ENCODE measurements at places on chromosomes 2 and 18.

- no peak for DNase-seq
These were observed 240.8 kb upstream of the NRP2 start for GRCh38 chr2:205441524-205441923.

DNA sequence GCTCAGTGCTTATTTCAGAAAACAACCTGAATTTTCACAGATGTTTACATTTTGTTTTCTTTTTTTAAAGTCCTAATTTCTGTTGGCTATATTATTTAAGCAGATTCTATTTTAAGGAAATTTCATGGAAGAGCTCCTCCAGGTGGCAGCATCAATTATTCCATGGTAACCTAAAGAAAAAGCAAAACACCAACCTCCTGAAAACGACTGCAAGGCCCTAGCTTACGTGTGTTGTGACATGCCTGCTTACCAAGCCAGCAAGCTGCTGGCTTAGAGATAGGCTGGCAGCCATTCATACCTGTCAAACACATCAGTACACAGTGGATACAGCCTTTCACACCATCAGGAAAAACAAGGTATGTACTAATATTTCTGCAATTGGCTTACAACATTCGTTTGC lies 64.9 kb downstream of the LPIN2 start:
- DNase-seq = no peak

DNA sequence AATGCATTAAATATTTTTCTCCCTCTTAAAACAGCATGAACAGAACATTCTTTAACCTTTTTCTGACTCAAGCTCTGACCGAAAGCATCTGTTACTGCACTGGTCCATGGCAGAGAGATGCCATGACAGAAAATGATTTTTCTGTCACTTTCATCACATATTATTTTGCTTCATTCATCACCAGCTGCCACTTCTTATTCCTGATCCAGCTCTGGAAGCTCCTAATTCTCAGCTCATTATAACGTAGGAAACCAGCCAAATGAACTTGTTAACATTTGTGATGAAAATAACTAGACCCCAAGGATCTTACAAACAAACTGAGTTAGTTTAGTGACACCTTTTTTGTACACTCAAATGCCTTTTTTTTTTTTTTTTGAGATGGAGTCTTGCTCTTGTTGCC lies 7.6 kb upstream of the CFLAR start:
- DNase-seq = no peak

DNA sequence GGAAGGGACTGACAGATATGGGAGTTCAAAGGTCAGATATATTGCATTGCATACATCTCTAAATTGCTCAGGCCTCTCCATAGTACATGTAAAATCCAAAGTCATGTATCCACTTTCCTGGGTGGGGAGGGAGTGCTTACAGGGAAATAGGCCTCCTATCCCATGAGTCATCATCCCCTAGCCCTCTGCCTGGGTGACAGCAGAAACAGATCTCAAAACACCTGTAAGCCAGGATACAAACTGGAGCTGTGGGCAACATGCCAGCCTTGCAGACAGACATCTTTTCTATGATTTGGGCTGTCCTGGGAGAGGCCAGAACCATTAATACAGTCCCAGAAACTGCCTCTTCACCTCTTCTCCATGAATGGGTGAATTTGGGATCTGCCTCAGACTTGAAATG lies 4.8 kb downstream of the ALK start:
- DNase-seq = no peak

GRCh38 chr2:47907039-47907781 lies 912 bp upstream of the FBXO11 start:
- DNase-seq = no peak

- no peak for DNase-seq
These were observed 76.0 kb downstream of the ARHGAP15 start for GRCh38 chr2:143205106-143205764.

GRCh38 chr2:239735131-239735828 lies 289.9 kb downstream of the NDUFA10 start:
- DNase-seq = no peak

- DNase-seq = no peak
These were observed 9.8 kb upstream of the ME2 start for GRCh38 chr18:50869150-50869549.

DNA sequence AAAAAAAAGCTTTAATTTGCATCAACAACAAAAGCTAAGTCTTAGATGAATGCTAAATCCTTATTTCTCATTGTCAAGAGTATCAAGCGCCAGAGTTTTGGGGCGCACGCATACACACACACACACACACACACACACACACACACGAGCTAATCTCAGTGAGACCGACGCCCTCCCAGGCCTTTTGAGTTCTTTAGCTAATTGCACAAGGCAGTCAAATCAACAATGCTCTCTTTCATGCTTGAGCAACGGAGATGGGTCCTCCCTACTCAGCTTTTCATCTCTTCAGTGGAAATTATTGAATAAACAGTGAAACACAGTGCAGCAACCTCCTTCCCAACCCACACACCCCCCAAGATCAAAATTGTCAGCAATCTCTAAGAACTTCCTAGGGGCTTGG lies 19.2 kb downstream of the GKN1 start:
- no peak for DNase-seq

GRCh38 chr18:7393080-7393479 lies 162.2 kb downstream of the LRRC30 start:
- DNase-seq = no peak

DNA sequence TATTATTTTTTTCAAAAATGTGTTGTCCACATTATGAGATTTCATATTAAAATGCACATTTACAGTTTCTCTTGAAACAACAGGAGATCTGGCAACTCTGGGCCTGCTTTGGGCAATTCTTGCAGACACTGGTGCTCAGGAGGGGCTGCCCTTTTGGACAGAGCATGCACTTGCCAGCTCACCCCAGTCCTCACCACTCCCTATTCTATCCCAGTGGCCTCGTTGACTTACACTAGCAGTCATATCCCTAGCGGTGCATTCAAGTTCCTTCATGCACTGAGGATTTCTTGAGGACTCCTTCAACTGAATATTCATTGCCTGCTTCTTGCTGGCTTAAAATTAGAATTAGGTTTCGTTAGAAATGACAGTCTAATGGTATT lies 87.9 kb upstream of the FHL2 start:
- no peak for DNase-seq

GRCh38 chr18:45926691-45927090 lies 40.4 kb downstream of the EPG5 start:
- no peak for DNase-seq

DNA sequence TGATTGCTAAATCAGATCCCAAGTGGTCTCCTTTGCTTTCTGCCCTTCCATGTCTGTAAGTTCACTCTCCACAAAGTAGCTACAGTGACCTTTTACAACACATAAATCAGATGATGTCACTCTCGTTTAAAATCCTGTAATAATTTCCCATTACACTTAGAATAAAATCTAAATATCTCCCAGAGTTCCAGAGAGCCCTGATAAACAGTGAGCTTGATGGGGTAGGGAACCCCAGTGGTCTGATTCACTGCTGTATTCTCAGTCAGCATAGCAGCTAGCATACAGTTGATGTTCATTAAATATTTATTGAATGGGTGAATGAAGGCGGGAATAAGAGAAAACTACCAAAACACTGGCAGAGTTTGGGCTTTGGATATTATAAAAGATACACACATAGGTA lies 117.7 kb downstream of the ZAP70 start:
- no peak for DNase-seq

GRCh38 chr2:67215214-67216055 lies 181.7 kb upstream of the ETAA1 start:
- DNase-seq = peak; percentile 62

DNA sequence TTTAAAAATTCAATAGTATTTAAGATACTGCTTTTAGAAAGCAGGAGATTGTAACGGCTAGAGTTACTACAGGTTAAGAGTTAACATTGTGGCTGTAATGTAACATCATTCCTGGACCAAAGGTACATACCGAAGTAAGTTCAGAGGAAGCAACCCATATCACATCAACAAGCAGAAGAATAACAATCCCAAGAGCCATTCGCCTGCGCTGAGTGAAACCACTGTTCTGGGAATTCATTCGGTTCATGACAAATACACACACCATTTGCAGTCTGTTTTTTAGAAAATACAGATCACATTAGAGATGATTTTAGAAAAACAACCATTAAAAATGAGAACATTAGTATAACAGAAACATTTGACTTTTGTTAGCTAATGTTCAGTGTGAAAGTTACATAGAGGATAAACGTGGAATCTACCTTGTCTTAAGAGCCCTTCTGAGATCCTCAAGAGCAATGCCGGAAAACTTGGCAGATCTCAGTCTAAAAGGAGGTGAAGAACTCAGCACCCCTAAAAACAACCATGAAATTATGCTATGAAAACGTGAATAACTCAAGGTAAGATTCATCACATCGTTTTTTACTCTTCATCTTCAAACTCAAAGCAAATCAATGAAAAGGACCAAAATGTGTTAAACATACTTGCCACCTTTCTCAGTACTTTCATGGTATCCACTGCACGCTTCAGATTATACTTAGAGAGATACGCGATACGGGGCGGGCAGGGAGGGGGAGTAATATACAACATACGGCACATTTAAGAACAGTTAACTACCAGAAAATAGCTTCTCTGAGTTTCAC lies 1.2 kb downstream of the SLC35F5 start:
- peak; percentile 16 for DNase-seq

- DNase-seq = no peak
These were observed 24.2 kb downstream of the GPC1 start for GRCh38 chr2:240459401-240460252.

DNA sequence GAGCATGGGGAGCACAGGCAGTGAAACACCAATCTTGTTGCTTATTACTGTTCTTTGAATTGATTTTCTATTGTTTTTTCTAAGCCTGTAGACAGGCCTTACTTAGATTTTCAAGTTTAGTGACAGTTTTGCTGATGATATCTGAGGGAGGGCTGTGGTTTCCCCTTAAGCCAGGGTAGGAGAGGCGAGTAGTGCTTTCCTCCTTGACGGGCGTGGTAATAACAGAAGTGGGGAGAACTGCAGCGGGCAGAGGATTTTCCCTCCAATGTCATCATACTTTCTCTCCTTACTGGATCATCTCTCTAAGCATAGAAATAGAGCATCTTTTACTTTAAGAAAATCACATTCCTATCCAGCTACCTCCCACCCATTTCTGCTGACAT lies 314.4 kb downstream of the ALK start:
- no peak for DNase-seq

DNA sequence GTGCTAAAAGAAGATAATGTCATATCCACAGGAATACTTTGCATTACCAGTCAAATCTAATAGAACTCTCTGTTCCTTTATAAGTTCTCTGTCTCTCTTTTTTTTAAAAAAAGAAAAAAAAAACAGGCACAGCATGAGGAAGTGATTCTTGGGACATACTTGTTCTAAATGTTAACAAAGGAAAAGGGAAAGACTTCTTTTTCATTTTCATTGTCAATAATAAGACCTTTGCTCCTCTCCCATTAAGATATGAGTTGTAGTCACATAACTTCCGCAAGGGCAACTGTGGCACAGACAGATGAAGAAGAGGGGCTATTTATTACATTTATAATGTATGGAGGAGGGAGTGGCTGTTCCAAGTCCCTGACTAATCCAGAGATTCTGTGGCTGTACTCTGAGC lies 4.7 kb downstream of the CD302 start:
- no peak for DNase-seq

DNA sequence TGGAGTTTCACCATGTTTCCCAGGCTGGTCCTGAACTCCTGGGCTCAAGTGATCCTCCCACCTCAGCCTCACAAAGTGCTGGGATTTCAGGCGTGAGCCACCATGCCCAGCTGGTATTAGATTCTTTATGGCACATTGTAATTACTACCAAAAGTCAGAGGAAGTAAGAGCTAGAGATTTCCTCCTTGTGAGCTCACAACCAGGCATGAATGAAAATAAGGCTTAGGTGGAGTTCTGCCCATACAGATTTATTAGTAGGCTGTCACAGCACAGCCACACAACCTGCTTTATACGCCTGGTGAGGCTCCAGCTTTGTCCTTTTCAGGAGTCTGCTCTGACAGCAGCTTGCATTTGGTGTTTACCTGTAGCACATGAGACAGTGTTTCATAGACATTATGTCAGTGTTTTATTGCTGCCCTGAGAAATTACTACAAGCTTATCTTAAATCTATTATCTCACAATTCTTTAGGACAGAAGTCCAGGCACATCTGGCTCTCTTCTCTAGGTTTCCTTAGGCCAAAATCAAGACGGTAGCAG lies 156.6 kb downstream of the TANC1 start:
- no peak for DNase-seq

DNA sequence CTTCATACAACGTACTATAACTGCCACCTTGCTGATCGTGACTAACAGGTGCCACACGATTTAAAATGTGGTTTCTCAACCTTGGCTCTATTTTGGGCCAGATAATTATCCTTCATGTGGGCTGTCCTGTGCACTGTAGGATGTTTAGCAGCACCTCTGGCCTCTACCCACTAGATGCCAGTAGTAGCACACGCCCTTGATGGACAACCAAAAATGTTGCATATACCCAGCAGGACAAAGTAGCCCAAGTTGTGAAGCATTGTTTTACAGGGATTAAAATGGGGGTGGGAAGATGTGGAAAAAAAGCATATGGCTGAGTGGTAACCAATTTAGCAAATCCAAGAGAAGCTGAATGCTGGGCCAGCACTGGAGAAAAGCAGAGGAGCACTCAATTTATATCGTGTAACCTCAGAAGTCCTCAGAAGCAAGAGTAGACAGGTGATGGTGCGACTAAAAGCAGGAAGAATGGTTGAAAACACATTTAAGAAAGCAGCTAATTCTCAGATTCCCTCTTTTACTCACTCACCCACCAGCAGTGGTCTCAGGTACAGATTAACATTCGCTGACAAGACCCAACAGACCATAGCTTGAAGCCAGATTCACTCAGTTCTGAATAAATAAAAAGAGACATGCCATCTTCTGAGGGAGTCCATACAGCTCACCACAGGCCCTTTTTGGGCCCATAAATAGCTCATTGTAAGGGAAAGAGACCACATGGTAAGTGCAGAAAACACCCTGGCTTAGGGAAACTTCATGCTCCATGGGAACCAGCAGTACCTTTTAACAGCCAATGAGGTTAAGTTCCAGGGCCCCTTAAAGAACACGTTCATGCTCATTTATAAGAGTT lies 50.6 kb downstream of the RAPH1 start:
- no peak for DNase-seq

DNA sequence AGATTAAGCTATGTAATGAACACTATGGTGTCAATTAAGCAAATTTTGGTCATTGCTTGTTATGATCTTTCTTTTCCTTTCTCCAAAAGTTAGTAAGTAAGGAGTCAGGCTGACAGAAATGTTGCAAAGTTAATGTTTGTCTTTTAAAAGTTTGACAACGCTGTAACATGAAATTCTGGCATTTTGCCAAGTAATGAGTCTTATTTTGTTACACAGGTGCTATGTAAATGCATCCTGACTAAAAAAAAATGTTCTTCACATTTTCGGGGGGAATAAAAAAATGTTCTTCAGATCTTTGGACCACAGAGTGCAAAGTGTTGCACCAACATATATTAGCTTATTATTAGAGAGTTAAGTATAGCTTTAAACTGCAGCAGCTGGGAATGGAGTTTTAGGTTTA lies 54.8 kb upstream of the PROKR1 start:
- DNase-seq = no peak

DNA sequence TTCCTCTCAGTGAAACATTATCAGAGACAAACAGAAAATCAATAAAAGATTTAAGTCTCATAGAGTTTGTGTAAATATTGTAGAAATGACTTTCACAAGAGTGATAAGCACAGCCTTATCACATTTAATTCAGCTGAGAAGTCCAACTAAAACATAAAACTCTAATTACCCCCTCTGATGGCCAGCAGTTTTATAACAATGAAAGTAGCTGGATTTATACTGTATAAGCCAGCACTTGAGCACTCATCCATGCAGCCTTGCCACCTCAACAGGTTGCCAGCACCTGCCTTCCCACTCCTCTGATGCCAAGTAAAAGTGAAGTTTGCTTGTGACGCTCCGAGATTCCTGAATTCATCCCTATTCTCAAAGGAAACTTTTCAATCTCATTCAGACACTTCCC lies 103.0 kb upstream of the STK39 start:
- no peak for DNase-seq
